ENCODE measurements at places on chromosomes 12 and 14. TPM values are rescaled to one million over a fixed set of nuclear protein-coding genes. Genes with fewer than 3 reads are reported as not detected.

DNA sequence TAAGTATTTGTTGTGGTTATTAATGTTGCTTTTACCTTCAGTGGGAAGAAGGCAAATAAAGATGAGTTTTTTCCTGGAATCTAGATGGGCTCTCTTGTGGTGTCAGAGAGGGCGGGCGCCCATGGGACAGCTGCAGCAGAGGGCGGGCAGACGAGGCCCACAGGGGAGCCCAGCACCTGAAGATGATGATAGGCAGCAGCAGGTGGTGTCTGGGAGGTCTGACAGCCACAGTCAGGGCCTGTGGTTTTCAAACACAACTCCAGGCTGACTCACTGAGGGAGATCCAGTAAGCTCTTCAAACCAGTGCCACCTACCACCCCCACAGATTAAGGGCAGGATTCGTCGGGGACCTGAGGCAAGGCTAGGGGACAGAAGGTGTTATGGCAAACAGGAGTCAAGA, 42.8 kb downstream of the NKX2-1 start:
- no peak for DNase-seq
- no peak overlapping the region for H3K27ac ChIP-seq
- H3K4me3 ChIP-seq = no peak overlapping the region

- DNase-seq = no peak
- H3K36me3 ChIP-seq = no peaks in the 10 kb centered on the region
- H3K4me1 ChIP-seq = no peaks in the 10 kb centered on the region
- no peak overlapping the region for H3K4me3 ChIP-seq
Measured at GRCh38 chr12:91172096-91172495, 10.5 kb downstream of the DCN start.

- no peaks in the 10 kb centered on the region for H3K27me3 ChIP-seq
- no peak overlapping the region for H3K27ac ChIP-seq
- DNase-seq = no peak
- no peaks in the 10 kb centered on the region for H3K4me1 ChIP-seq
Measured at GRCh38 chr14:77105145-77105939, 7.3 kb downstream of the CIPC start.

DNA sequence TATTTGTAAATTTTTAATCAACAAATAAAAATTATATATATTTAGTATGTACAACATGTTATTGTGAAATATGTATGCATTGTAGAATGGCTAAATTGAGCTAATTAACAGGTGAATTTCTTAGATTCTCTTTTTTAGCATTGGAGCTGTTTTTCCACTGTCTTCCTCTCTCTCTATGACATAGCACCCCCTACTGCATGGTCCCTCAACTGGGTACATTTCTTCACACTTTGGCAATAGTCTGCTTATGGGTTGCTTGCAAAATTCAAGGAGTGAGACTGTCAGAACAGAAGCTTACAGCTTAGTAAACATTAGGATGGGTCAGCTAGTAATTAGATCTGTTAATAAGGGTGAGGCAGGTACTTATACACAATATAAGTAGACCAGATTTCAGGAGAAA, 658.5 kb upstream of the MGAT4C start:
- no peak for DNase-seq
- H3K27ac ChIP-seq = no peak overlapping the region
- H3K4me3 ChIP-seq = no peak overlapping the region
- H3K4me1 ChIP-seq = no peaks in the 10 kb centered on the region

GRCh38 chr14:23550131-23550811, 1.3 kb downstream of the ZFHX2 start:
- H3K4me3 ChIP-seq = no peak overlapping the region
- H3K4me1 ChIP-seq = peaks cover 17% of the 10 kb centered on the region
- no peaks in the 10 kb centered on the region for H3K36me3 ChIP-seq
- no peak overlapping the region for H3K27ac ChIP-seq
- no peak for DNase-seq
- H3K27me3 ChIP-seq = peaks cover 11% of the 10 kb centered on the region

DNA sequence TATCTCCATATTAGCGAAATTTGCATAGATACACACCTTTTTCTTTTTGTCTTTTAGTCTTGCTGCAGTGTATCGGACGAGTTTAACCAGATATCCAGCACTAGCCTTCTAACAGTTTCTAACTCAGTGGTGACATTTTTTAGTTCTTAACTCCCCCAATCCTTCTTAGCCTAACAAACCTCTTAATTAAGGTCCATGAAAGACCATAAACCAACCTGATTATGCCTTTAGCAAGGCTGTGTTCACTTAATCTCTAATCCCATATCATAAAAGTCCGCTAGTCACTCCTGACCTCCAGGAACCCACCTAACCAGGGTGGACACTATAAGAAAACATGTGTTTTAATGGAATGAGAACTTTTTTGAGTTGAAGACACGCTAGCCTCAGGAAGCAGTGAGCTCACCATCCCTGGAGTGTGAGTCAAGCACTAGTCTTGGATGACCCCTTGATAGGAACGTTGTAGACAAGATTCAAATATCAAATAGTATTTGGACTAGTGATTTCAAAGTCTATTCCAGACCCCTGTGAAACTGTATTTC, 9.5 kb downstream of the CDKN1B start:
- peak overlapping the region; percentile 98 for H3K27ac ChIP-seq
- peaks cover 57% of the 10 kb centered on the region for H3K4me1 ChIP-seq
- H3K4me3 ChIP-seq = peak overlapping the region; percentile 89
- DNase-seq = no peak

Gene SRRM4
- not detected for total RNA-seq

DNA sequence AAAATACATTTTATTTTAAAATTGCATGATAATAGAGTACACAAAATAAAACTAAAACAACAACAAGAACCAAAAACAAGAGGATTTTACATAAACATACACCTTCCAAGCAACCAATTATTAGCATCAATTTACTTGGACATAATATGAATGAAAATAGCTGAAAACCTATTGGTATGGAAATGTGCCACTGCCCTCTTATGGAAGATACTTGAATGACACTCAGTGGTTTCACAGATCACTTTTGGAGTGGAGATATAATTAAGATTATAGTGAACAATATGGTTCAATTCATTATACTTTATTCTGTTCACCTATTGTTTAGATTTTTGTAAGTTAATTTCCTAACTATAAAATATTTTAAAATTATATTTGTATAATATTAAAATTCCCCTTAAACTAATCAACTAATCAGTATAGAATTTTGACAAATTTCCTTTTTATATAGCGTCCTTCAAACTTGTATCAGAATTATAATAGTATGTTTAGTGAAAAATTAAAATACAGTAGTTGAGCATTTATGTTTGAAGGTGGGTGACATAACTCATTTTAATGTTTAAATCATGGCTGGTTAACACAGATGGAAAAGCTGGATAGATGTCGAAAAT, 70.1 kb downstream of the SLC6A15 start:
- H3K4me3 ChIP-seq = no peak overlapping the region
- H3K27me3 ChIP-seq = no peaks in the 10 kb centered on the region
- DNase-seq = peak; percentile 4
- no peaks in the 10 kb centered on the region for H3K36me3 ChIP-seq

Gene REM2
- total RNA-seq = 11.1 TPM

DNA sequence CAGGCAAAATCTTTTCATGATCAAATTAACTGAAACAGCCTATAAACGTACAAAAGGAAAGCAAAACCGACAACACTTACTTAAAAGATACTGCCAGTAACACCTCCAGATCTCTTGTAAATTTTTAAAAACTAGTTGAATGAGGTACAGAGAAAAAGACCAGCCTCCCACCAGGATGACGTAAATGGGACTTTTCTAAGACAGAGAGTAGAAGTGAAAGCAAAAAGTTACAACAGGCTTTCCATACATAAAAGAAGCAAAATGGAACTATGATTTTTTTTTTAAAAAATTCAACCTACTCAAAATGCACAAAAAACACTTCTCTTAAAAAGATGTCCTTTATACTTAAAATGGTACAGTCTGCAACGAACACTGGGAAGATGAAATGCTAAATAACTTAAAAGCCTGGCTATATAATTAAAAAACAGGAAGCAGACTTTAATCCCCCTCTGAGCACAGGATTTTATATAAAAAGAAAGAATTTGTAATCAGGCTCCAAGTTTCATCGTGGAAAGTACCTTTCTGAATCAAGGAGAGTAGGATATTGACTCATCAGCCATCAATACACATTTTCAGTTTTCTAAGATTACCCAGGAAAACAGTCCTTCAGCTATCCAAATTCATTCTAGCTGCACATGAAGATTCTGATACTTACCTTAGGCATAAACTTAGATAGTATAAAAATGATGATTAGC, 14.2 kb upstream of the MYO1A start:
- no peaks in the 10 kb centered on the region for H3K27me3 ChIP-seq
- peak; percentile 52 for DNase-seq
- peak overlapping the region; percentile 79 for H3K4me3 ChIP-seq

- no peak for DNase-seq
- no peak overlapping the region for H3K27ac ChIP-seq
- H3K27me3 ChIP-seq = no peaks in the 10 kb centered on the region
- no peaks in the 10 kb centered on the region for H3K4me1 ChIP-seq
Measured at GRCh38 chr12:104775731-104776231, 182.3 kb downstream of the SLC41A2 start.

- DNase-seq = no peak
- no peak overlapping the region for H3K27ac ChIP-seq
- H3K4me1 ChIP-seq = no peaks in the 10 kb centered on the region
- no peaks in the 10 kb centered on the region for H3K27me3 ChIP-seq
Measured at GRCh38 chr12:82818271-82819035, 131.7 kb downstream of the TMTC2 start.

DNA sequence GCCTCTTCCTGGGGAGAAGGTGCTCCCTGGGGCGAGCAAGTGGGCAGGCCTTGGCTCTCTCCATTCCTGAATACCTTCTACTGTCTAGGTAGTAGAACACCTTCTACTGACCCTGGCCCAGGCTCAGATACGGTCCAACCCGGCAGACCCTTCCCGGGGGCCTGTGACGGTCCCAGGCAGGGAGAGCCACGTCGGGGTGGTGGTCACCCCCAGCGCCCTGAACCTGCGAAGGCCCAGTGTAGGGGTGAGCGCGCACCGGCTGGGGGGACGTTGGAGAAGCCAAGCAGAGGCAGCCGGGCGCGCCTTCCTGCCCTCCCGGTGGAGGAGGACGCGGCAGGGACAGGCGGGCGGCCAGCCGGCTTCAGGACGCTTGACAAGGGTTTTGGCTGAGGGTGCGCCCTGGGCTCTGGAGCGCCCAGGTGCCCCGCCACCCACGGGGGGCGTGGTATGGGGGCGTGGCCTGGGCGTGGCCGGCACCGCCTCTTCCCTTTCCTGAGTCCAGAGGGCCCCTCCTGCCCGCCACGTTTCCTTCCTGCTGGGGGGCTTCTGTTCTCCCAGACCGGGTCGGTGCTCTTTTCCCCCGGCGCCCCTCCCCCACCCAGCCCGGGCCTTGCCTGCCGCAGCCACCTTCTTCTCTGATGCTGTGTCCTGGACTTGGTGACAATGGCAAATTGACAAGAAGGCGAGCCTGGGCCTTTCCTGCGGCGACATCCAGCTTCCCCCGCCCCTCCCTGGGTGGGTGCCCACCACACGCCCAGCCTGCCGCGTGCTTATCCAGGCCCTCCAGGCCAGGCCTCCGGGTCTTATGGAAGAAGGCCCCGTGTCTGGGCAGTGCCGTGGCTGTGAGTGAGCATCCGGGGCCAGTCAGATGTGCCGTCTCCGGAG, 24.5 kb upstream of the PPP1R13B start:
- H3K4me3 ChIP-seq = peak overlapping the region; percentile 50
- peak overlapping the region; percentile 51 for H3K27ac ChIP-seq
- no peaks in the 10 kb centered on the region for H3K36me3 ChIP-seq
- DNase-seq = peak; percentile 78

GRCh38 chr12:48966177-48966895, 5.2 kb downstream of the WNT10B start:
- no peak for DNase-seq
- H3K4me3 ChIP-seq = no peak overlapping the region
- peaks cover 21% of the 10 kb centered on the region for H3K4me1 ChIP-seq
- H3K27ac ChIP-seq = no peak overlapping the region

DNA sequence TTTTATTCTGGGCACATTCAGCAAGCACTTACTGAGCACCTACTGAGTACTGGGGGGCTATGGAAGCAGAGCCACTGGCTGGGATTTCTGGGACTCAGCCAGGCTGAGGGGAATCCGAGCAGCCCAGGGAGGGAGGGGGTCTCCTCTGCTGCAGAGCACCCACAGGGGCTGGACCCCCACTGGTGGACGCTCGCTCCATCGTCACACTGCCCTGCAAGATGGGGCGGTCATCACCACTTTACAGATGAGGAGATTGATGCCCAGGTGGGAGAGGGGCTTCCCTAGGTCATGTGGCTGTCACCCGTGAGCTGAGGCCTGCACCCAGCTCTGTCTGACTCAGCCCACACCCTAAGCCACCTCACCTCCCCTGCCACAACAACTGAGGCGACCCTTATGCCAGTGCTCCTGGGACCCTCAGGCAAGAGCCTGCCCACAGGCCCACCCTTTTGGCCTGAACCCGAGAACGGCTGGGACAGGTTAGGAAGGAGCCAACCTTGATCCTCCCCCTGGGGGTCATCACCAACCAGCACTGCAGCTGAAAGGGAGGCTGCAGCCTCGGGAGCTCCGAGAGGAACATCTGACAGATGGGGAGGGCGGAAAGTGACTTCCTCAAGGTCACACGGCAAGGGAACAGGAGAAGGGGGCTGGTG, 74.4 kb downstream of the SERPINA3 start:
- no peak overlapping the region for H3K4me3 ChIP-seq
- H3K36me3 ChIP-seq = no peaks in the 10 kb centered on the region
- no peaks in the 10 kb centered on the region for H3K27me3 ChIP-seq
- DNase-seq = no peak
- H3K27ac ChIP-seq = no peak overlapping the region

Gene DNAI7
- total RNA-seq = 0.25 TPM

GRCh38 chr14:27608377-27608776, 1010.5 kb upstream of the NOVA1 start:
- no peaks in the 10 kb centered on the region for H3K27me3 ChIP-seq
- no peak for DNase-seq
- H3K36me3 ChIP-seq = no peaks in the 10 kb centered on the region
- H3K27ac ChIP-seq = no peak overlapping the region
- no peaks in the 10 kb centered on the region for H3K4me1 ChIP-seq
- no peak overlapping the region for H3K4me3 ChIP-seq

- H3K4me1 ChIP-seq = no peaks in the 10 kb centered on the region
- no peak overlapping the region for H3K27ac ChIP-seq
- DNase-seq = no peak
- H3K27me3 ChIP-seq = no peaks in the 10 kb centered on the region
Measured at GRCh38 chr12:129305851-129306250, 452.6 kb downstream of the GLT1D1 start.

GRCh38 chr14:75370416-75371205, 57.2 kb upstream of the JDP2 start:
- H3K27me3 ChIP-seq = no peaks in the 10 kb centered on the region
- H3K4me1 ChIP-seq = no peaks in the 10 kb centered on the region
- no peak for DNase-seq
- no peaks in the 10 kb centered on the region for H3K36me3 ChIP-seq

- H3K27ac ChIP-seq = no peak overlapping the region
- H3K4me1 ChIP-seq = no peaks in the 10 kb centered on the region
- no peak for DNase-seq
- no peaks in the 10 kb centered on the region for H3K27me3 ChIP-seq
- no peak overlapping the region for H3K4me3 ChIP-seq
Measured at GRCh38 chr12:79439175-79439825, 251.5 kb downstream of the PAWR start.

GRCh38 chr14:75725481-75725880, 64.4 kb downstream of the TTLL5 start:
- peaks cover 8% of the 10 kb centered on the region for H3K4me1 ChIP-seq
- no peak for DNase-seq
- H3K27ac ChIP-seq = no peak overlapping the region
- H3K36me3 ChIP-seq = peaks cover 11% of the 10 kb centered on the region

Gene ZDHHC22
- not detected for total RNA-seq

GRCh38 chr12:11661491-11662089, 12.1 kb downstream of the ETV6 start:
- DNase-seq = no peak
- peaks cover 7% of the 10 kb centered on the region for H3K36me3 ChIP-seq
- H3K4me3 ChIP-seq = no peak overlapping the region
- no peak overlapping the region for H3K27ac ChIP-seq

Gene MLEC
- total RNA-seq = 28.2 TPM
